Activated T-cell treated with anti-CD3 and anti-CD28 coated beads, Interleukin-2, amount 50 U/mL, for 72 hours (primary cell): ENCODE measurements at places on chromosomes 13 and 19. TPM values are rescaled to one million over a fixed set of nuclear protein-coding genes. Genes with fewer than 3 reads are reported as not detected.

POU2F2 gene
- total RNA-seq: 56.0 TPM

LILRB1 gene
- total RNA-seq: 0.38 TPM

GFY gene
- not detected for total RNA-seq

DNA sequence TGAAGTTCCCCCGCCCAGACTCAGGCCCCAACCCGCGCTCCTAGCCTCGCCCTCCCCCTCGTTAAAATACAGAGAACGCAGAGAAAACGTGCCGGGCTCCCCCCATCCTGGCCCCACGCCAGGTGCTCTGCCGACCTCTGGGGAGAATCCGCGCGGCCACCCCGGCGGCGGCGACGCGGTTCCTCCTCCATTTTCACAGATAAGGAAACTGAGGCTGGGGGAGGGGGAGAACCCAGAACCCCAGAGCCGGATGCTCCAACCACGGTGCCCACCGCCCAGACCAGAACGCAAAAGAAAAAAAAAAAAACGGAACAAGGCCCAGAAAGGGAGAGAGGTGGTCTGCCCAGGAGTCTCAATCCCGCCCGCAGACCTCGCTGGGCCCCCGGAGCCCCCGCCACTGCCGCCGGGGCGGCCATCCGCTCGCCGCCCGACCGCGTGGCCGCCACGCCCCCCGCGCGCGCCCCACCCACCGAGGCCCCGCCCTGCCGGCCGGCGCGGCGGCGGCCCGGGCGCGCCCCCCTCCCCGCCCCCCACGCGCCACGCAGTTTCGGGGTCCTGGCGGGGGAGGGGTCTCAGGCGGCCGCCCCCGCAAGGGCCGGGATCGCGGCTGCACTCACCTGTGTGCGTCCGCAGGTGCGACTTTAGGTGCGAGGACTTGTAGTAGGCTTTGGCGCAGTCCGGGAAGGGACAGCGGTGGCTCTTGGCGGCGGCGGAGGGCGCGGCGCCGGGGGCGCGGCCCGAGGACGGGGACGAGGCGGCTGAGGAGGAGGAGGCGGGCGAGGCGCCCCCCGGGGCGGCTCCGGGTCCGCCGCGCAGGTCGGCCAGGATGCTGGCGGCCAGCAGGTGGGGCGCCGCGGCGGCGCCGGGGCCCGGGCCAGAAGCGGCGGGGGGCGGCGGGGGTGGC lies 703 bp downstream of the KLF16 start:
- no peaks in the 10 kb centered on the region for H3K27me3 ChIP-seq
- H3K4me1 ChIP-seq: peaks cover 34% of the 10 kb centered on the region

DNA sequence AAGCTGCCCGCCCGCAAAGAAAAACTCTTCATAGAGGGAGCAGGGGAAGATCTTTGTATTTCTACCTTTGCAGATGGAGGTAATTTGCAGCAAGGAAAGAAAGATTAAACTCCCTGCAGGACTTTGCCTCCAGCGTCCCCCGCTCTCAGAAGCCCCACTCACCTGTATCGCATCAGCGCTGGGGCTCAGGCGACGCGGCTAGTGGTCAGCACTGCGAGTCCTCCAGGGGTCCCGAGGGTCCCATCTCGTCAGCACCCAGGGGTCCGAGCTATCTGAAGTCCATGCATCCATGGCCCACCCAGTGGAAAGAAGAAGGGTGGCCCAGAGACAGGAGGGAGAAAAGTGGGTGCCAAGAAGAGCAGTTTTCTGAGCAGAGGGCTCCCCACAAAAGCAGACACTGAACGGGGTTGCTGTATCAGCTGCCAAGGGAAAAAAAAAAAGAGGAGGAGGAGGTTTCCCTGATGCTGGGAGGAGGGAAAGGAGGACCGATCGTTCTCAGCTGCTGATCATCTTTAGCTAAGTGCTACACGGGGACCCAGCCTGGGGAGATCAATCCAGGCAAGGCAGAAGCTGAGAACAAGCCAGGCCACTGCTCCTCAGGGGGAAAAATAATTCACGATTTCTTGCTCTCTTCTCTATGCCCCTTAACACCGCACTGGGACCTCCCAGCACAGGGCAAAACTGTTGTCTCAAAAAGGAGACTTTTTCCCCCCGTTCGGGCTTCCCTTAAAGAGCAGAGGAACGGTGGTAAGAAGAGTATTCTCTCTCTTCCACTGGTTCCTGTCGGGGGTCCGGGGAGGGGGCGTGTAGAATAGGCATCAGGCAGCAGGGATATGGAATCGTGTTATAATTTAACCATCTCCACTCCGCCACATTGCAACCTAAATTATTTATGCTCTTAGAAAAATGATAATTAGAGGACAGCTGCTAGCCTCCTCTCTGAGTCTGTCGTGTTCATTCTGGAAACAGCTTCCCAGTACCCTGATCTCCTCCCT lies 117.7 kb upstream of the CACNA1A start:
- peaks cover 48% of the 10 kb centered on the region for H3K27me3 ChIP-seq
- no peaks in the 10 kb centered on the region for H3K36me3 ChIP-seq
- H3K4me3 ChIP-seq: no peak overlapping the region
- H3K4me1 ChIP-seq: no peaks in the 10 kb centered on the region
- no peak for DNase-seq

KLK2 gene
- not detected for total RNA-seq

DNA sequence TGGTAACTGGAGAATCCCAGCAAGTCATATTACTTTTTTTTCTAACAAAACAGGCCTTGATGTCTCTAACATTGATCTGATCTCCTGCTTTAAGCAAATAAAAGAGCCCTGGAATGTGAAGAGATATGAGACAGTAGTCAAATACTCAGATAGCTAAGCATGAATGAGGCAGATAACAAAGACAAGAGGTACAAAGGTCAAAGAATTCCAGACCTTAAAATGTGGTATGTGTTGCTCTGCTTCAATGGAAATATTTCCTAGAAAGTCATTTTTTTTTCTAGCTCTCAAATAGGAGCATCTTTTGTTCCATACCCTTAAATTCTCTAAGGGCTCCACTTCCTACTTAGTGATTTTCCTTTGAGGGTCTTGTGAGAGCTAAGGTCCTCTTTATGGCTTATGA lies 54.6 kb downstream of the ZNF254 start:
- H3K27me3 ChIP-seq: no peaks in the 10 kb centered on the region
- H3K27ac ChIP-seq: no peak overlapping the region
- H3K36me3 ChIP-seq: peaks cover 16% of the 10 kb centered on the region
- no peak overlapping the region for H3K4me3 ChIP-seq
- H3K4me1 ChIP-seq: no peaks in the 10 kb centered on the region
- no peak for DNase-seq

CYP4F8 gene
- not detected for total RNA-seq

DNA sequence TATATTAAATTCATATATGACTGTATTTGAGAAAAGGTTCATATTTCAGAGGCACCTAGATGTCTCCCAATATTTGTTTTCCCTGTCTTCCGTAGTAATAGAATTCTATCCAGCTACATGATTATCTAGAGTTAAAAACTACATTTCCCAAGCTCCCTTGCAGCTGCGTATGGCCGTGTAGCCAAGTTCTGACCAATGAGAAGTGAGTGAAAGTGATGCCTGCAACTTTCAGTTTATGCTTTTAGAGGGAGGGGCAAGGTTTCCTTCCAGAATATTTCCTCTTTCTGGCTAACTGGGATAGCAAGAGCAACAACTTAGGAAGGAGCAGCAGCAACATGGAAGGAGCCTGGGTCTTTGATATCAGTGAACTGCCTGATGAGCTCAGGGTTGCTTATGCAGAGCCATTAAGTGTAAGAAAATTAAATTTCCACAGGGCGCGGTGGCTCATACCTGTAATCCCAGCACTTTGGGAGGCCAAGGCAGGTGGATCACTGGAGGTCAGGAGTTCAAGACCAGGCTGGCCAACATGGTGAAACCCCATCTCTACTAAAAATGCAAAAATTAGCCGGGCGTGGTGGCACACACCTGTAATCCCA lies 23.2 kb upstream of the CYP2A13 start:
- H3K36me3 ChIP-seq: no peaks in the 10 kb centered on the region
- H3K4me1 ChIP-seq: no peaks in the 10 kb centered on the region
- DNase-seq: no peak

DNA sequence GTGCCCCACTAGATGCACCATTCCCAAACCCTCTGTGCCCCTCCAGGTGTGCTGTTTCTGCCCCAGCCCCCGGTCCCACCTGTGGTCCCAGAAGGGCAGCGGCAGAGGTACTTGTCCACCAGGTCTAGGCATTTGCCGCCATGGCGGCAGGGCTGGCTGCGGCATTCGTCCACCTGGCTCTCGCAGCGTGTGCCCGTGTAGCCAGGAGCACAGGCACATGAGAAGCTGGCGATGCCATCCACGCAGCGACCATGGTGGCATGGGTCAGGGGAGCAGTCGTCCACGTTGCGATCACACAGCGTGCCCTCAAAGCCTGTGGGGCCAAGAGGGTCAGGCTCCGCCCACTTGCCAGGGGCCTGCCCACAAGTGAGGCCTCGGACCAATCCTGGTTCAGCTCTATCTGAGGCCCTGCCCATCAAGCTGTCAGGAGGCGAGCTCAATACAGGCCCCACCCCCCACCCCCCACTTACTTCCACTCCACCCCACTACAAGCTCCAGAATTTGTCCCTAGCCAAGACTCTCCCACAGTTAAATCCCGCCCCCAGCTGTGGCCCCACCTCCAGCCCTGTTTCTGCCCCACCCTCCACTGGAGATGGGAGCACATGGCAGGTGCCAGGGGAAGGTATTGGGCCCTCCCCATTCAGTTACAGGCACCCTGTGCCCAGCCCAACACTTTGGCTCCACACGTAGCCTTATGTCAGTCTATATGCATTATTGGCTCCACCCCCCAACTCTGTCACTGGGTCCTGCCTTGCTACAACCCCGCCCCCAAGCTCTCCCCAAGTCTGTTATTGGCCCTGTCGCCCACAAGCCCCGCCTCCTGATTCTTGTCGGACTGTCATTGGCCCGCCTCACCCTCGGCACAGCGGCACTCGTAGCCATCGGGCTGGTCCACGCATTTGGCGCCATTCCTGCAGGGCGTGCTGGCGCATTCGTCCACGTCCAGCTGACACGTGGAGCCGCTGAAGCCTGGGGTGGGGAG lies 13.5 kb downstream of the NOTCH3 start:
- no peak overlapping the region for H3K27ac ChIP-seq
- no peak overlapping the region for H3K4me3 ChIP-seq
- DNase-seq: no peak

POSTN gene
- total RNA-seq: not detected

DNA sequence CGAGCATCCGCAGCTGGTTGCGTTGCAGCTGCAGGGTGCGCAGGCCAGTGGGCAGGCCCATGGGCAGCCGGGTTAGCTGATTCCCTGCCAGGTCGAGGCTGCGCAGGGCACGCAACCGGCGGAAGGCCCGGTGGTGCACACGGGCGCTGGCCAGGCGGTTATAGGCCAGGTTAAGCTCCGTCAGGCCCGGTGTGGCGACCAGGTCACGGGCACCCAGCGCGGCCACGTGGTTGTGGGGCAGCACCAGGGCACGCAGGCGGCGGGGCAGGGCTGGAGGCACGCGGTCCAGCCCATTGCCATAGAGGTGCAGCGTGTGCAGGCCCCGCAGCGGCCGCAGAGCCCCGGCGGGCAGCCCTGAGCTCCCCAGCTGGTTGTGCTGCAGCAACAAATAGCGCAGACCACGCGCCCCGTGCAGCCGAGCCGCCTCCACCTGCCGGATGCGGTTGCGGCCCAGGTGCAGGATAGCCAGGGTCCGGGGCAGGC lies 5.3 kb downstream of the PODNL1 start:
- H3K4me3 ChIP-seq: no peak overlapping the region
- no peak overlapping the region for H3K27ac ChIP-seq
- no peak for DNase-seq
- H3K4me1 ChIP-seq: peaks cover 7% of the 10 kb centered on the region
- H3K27me3 ChIP-seq: peaks cover 7% of the 10 kb centered on the region
- no peaks in the 10 kb centered on the region for H3K36me3 ChIP-seq

DNA sequence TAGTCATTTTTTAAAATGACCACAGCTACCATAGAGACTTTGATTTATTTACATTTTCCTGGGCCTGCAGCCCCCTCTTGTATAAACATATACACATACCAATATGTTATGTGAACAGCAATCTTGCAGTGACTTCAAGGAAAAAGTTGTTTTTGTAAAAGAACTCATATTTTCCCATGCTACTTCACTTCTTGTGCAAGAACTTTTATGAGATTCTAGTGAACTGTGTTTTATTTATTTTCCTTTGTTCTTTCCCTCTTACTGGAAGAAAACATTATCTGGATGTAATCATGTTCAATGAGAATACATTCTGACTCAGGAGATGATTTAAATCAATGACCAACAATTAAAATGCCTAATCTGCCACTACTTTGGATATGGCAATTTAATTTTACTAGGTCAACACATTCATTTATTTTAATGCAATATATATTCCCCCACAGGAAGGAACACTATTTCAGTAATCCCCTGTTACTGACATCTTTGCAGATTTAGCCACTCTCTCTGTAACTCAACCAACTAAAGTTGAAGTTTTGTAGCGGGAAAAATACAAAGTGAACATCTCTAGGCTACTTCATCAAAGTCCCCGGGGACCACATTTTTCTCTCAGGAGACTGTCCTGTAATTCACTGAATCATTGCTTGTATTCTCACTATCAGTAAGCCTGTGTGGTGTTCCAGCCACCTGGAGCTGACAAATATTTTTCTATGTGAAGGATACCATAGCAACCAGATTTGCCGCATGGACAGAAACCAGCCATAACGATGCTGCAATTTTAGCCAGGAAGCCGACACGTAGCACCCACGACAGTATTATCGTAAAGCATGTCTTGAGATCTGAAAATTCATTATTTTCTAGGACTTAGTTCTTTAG lies 90.5 kb downstream of the STARD13 start:
- DNase-seq: no peak
- H3K4me1 ChIP-seq: peaks cover 7% of the 10 kb centered on the region
- no peaks in the 10 kb centered on the region for H3K36me3 ChIP-seq
- H3K27me3 ChIP-seq: peaks cover 6% of the 10 kb centered on the region
- no peak overlapping the region for H3K27ac ChIP-seq

U2AF1L4 gene
- 83.6 TPM for total RNA-seq

ZNF442 gene
- total RNA-seq: 3.1 TPM

GRCh38 chr13:60351326-60351725 lies 45.7 kb upstream of the TDRD3 start:
- no peak overlapping the region for H3K27ac ChIP-seq
- no peak for DNase-seq
- H3K36me3 ChIP-seq: no peaks in the 10 kb centered on the region
- H3K27me3 ChIP-seq: peaks cover 41% of the 10 kb centered on the region
- no peaks in the 10 kb centered on the region for H3K4me1 ChIP-seq

- peaks cover 2% of the 10 kb centered on the region for H3K36me3 ChIP-seq
- no peak for DNase-seq
- no peaks in the 10 kb centered on the region for H3K4me1 ChIP-seq
- no peak overlapping the region for H3K4me3 ChIP-seq
Observed at GRCh38 chr19:10915130-10916091, 13.0 kb downstream of the YIPF2 start.

GRCh38 chr13:50626101-50626547 lies 217.4 kb downstream of the DLEU7 start:
- no peaks in the 10 kb centered on the region for H3K4me1 ChIP-seq
- H3K27ac ChIP-seq: no peak overlapping the region
- no peak overlapping the region for H3K4me3 ChIP-seq
- H3K36me3 ChIP-seq: no peaks in the 10 kb centered on the region

KBTBD6 gene
- total RNA-seq: 3.9 TPM

DNA sequence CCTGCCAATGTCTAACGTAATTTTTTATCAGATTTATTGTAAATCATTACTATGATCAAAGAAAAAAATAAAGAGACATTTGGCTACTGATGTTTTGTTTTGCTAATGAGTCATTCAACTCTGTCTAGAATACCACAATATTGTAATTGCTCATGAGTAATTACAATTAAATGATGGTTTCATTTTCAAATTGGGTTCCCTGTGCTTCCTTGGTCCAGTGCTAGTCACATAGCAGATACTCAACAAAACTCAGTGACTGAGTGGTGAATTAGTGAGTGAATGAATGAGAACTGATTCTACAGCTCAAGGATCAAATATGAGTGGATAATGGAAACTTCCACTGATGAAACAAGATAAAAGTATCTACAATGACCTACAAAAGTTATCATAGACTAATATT lies 304.7 kb downstream of the POU4F1 start:
- no peaks in the 10 kb centered on the region for H3K27me3 ChIP-seq
- H3K4me3 ChIP-seq: no peak overlapping the region
- DNase-seq: no peak
- H3K36me3 ChIP-seq: no peaks in the 10 kb centered on the region
- no peaks in the 10 kb centered on the region for H3K4me1 ChIP-seq
